ENCODE measurements at places on chromosomes 2 and 18. TPM values are rescaled to one million over a fixed set of nuclear protein-coding genes. Genes with fewer than 3 reads are reported as not detected.

STPG4 gene
- 2.6 TPM for total RNA-seq

TUBB8B gene
- total RNA-seq = not detected

CXCR2 gene
- 0.30 TPM for total RNA-seq

MC5R gene
- not detected for total RNA-seq

KHK gene
- total RNA-seq = 10.5 TPM

DYNAP gene
- total RNA-seq = not detected

UPP2 gene
- total RNA-seq = not detected

PKDCC gene
- 155 TPM for total RNA-seq

IL36G gene
- total RNA-seq = not detected

DNA sequence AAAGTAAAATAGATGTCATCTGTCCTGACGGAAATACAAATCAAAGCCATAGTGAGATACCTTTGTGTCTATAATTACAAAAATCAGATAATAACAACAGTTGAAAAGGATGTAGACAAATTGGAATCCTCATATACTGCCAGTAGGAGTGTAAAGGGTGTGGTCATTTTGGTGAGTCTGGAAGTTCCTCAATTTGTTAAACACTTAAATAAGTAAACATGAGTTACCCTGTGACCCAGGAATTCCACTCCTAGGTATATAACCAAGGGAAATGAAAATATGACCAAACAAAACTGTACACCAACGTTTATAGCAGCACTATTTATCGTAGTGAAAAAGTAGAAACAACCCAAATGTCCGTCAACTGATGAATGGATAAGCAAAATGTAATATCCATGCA lies 24.0 kb downstream of the R3HDM1 start:
- H3K27me3 ChIP-seq = no peaks in the 10 kb centered on the region
- no peak overlapping the region for H3K27ac ChIP-seq
- H3K36me3 ChIP-seq = no peaks in the 10 kb centered on the region
- no peak for DNase-seq

- H3K27ac ChIP-seq = no peak overlapping the region
- H3K36me3 ChIP-seq = no peaks in the 10 kb centered on the region
- no peaks in the 10 kb centered on the region for H3K4me1 ChIP-seq
- H3K27me3 ChIP-seq = peaks cover 4% of the 10 kb centered on the region
- H3K4me3 ChIP-seq = no peak overlapping the region
These were observed 16.0 kb upstream of the MARCHF4 start for GRCh38 chr2:216388046-216388884.

- DNase-seq = no peak
- no peak overlapping the region for H3K4me3 ChIP-seq
- H3K4me1 ChIP-seq = no peaks in the 10 kb centered on the region
These were observed 21.5 kb upstream of the BIN1 start for GRCh38 chr2:127128445-127128904.

- no peaks in the 10 kb centered on the region for H3K27me3 ChIP-seq
- no peak for DNase-seq
- no peak overlapping the region for H3K27ac ChIP-seq
- no peaks in the 10 kb centered on the region for H3K4me1 ChIP-seq
- H3K4me3 ChIP-seq = no peak overlapping the region
- H3K36me3 ChIP-seq = no peaks in the 10 kb centered on the region
These were observed 619.0 kb downstream of the SLC4A3 start for GRCh38 chr2:220246386-220246785.

GRCh38 chr2:177391822-177392372 lies 676 bp upstream of the AGPS start:
- H3K36me3 ChIP-seq = no peaks in the 10 kb centered on the region
- H3K27me3 ChIP-seq = no peaks in the 10 kb centered on the region
- peak overlapping the region; percentile 88 for H3K27ac ChIP-seq
- no peak for DNase-seq
- H3K4me3 ChIP-seq = peak overlapping the region; percentile 81

- H3K4me1 ChIP-seq = no peaks in the 10 kb centered on the region
- no peak for DNase-seq
- H3K27me3 ChIP-seq = no peaks in the 10 kb centered on the region
- H3K36me3 ChIP-seq = peaks cover 43% of the 10 kb centered on the region
- H3K4me3 ChIP-seq = no peak overlapping the region
These were observed 34.4 kb downstream of the EHD3 start for GRCh38 chr2:31268344-31268743.

- H3K4me3 ChIP-seq = no peak overlapping the region
- no peaks in the 10 kb centered on the region for H3K36me3 ChIP-seq
- H3K27ac ChIP-seq = no peak overlapping the region
These were observed 55.7 kb downstream of the INO80C start for GRCh38 chr18:35441857-35442595.

DNA sequence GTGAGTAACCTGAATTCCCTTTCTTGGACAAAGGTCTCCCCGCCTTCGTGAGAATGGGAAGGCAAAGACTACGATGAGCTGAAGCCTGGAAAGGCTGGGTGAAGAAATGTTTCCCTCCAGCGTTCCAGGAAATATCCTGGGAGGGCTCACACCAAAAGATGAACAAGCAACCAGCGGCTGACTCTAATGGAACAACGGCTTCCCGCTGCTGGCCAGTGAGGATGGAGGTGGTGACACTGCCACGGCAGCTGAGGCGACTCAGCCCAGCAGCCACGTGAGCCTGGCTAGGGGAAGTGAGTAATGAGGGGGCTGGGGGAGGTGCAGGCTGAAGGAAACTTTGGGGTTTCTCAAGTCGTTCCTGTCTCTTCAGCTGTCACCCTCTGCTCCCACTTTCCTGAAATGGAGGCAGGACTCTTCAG lies 105.0 kb upstream of the SMAD7 start:
- H3K27ac ChIP-seq = peak overlapping the region; percentile 73
- H3K27me3 ChIP-seq = no peaks in the 10 kb centered on the region
- peaks cover 3% of the 10 kb centered on the region for H3K4me1 ChIP-seq

GRCh38 chr18:78069784-78070664 lies 820.4 kb downstream of the GALR1 start:
- H3K4me3 ChIP-seq = no peak overlapping the region
- no peaks in the 10 kb centered on the region for H3K27me3 ChIP-seq
- peaks cover 21% of the 10 kb centered on the region for H3K4me1 ChIP-seq
- no peaks in the 10 kb centered on the region for H3K36me3 ChIP-seq
- peak; percentile 28 for DNase-seq

DNA sequence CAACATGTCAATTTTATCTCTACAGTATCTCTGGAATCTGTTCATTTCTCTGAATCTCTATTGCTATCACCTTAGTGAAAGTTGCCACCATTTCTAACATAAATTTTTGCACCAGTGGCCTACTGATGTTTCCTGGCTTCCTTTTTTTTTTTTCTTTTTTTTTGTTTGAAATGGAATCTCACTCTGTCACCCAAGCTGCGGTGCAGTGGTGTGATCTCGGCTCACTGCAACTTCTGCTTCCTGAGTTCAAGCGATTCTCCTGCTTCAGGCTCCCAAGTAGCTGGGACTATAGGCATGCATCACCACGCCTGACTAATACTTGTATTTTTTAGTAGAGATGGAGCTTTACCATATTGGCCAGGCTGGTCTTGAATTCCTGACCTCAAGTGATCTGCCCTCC lies 35.1 kb downstream of the KCNJ13 start:
- H3K27me3 ChIP-seq = no peaks in the 10 kb centered on the region
- H3K27ac ChIP-seq = no peak overlapping the region
- H3K4me1 ChIP-seq = no peaks in the 10 kb centered on the region
- DNase-seq = no peak
- H3K36me3 ChIP-seq = no peaks in the 10 kb centered on the region

DNA sequence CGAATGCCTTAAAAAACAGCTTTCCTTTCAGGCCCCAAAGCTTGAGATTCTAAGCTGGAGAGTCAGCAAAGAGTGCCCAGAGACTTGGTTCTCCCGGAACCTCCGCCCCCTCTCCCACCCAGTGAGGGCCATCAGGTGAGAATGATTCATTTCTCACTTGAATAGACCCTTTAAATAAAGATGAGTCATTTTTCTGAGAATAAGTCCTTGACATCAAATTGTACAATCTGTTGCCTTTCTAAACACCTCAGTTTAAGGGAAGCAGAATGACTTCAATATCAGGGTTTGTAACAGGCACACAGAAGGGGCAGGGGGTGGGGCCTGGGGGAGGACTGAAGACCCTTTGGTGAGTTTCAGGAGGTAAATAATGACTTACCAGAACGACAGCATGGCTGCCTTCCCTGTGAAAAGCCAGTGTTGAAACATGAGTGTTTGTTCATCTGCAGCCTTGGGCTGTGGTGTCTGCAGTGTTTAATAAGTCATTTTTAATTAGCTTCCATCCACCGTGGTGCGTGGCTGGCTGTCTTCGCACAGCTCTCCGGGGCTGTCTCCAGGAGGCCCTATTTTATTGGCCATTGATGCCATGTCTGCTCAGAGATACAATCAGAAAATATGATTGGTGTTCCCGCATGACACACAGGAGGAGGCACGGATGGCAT lies 134.9 kb upstream of the ZNF236 start:
- no peaks in the 10 kb centered on the region for H3K36me3 ChIP-seq
- DNase-seq = no peak
- H3K27ac ChIP-seq = no peak overlapping the region
- H3K27me3 ChIP-seq = no peaks in the 10 kb centered on the region

DNA sequence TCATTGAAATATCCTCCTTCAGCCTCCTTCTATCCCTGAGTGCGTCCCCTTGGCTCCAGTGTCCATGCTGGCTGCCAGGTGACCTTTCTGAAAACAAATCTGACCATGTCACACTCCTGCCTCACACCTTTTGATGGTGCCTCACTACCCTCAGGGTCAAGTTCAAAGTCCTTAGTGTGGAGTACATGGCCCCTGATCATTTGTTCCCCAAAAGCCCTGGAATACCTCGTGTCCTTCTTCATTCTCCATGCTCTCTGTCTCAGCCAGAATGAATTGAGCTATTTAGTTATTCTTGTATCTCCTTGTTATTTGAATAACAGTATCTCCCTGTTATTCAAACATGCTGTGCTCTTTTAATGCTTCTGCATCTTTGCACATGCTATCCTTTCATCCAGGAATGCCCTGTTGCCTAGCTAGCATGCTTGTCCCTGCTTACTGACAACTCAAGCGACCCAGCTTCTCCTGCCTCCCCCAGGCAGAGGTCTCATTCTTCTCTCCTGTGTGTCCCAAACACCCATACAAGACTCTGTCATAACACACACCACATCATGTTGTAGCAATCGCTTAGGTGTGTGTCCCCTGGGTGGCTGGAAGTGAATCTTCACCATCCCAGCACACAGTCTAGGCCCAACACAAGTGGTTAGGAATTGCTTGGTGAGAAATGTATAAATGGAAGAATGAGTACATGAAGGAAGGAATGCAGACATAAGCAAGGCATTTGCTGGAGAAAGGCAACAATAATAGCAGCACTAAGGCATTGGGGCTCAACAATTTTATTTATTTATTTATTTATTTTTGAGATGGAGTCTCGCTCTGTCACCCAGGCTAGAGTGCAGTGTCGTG lies 144.0 kb downstream of the DDX1 start:
- H3K27me3 ChIP-seq = no peaks in the 10 kb centered on the region
- no peak overlapping the region for H3K4me3 ChIP-seq
- no peak for DNase-seq
- no peaks in the 10 kb centered on the region for H3K36me3 ChIP-seq

- no peaks in the 10 kb centered on the region for H3K36me3 ChIP-seq
- peaks cover 6% of the 10 kb centered on the region for H3K4me1 ChIP-seq
- no peak for DNase-seq
- H3K4me3 ChIP-seq = no peak overlapping the region
These were observed 69.4 kb upstream of the ITPRID2 start for GRCh38 chr2:181822097-181822496.

DNA sequence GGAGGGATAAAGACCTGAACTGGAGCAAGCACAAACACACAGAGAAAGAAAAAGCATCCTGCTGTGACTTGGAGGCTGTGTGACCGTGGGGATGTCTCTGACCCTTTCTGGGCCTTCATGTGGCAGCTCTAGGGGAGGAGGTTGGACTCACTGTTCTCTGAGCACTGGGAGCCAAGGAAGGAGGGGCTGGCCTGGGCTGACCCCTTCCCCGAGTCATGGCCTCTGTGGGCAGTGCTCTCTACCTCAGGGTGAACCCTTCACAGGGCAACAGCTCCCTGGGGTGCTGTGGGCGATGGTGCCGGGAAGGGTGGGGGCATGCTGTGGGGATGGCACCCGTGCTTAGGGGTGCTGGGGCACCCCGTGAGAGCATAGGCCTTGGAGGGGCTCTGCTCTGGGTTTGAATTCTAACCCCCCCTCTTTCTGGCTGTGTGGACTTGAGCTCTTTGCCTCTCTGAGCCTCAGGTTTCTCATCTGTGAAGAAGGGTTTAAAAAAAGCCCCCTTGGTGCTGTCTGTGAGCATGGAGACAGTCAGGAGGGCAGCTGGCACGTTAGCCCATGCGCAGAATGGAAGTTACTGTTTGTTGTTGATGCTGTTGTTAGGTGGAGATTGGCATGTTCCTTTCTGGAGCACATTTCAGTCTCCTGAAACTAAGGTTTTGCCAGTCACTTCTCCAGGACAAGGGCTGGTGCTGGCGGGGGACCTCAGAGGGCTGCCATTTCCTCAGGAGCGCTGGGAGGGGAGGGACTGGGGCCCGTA lies 700 bp downstream of the TOGARAM2 start:
- peaks cover 35% of the 10 kb centered on the region for H3K4me1 ChIP-seq
- no peak for DNase-seq
- H3K4me3 ChIP-seq = no peak overlapping the region
- no peaks in the 10 kb centered on the region for H3K27me3 ChIP-seq

- no peaks in the 10 kb centered on the region for H3K27me3 ChIP-seq
- no peak overlapping the region for H3K4me3 ChIP-seq
- H3K4me1 ChIP-seq = no peaks in the 10 kb centered on the region
- DNase-seq = no peak
- no peak overlapping the region for H3K27ac ChIP-seq
- no peaks in the 10 kb centered on the region for H3K36me3 ChIP-seq
These were observed 129.4 kb downstream of the TFCP2L1 start for GRCh38 chr2:121155502-121156056.

GRCh38 chr2:100799686-100800085 lies 20.3 kb upstream of the NPAS2 start:
- H3K27ac ChIP-seq = no peak overlapping the region
- H3K36me3 ChIP-seq = no peaks in the 10 kb centered on the region
- DNase-seq = no peak
- H3K4me1 ChIP-seq = no peaks in the 10 kb centered on the region
- no peaks in the 10 kb centered on the region for H3K27me3 ChIP-seq
- H3K4me3 ChIP-seq = no peak overlapping the region

DNA sequence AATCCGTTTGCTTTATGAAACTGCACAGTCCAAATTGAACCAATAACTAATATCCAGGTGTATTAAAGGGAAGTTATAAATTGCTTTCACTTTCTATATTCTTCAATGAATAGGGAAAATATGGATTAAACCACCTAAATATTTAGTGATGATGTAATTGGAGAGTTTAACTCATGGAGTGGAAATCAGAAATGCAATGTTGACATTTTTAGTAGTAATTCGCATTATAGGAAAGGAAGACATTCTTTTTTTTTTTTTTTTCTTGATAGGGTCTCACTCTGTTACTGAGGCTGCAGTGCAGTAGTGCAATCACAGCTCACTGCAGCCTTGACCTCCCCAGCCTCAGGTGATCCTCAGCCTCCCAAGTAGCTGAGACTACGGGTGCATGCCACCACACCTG lies 321.9 kb downstream of the RNF144A start:
- no peak for DNase-seq
- no peaks in the 10 kb centered on the region for H3K27me3 ChIP-seq
- H3K27ac ChIP-seq = no peak overlapping the region
- H3K36me3 ChIP-seq = no peaks in the 10 kb centered on the region
- H3K4me3 ChIP-seq = no peak overlapping the region
- H3K4me1 ChIP-seq = no peaks in the 10 kb centered on the region
